ENCODE measurements at places on chromosomes 7 and 10.

- DNase-seq: no peak
Observed at GRCh38 chr10:69897432-69897831, 95.7 kb downstream of the COL13A1 start.

- DNase-seq: peak; percentile 89
Observed at GRCh38 chr10:31318382-31318853, 598 bp upstream of the ZEB1 start.

DNA sequence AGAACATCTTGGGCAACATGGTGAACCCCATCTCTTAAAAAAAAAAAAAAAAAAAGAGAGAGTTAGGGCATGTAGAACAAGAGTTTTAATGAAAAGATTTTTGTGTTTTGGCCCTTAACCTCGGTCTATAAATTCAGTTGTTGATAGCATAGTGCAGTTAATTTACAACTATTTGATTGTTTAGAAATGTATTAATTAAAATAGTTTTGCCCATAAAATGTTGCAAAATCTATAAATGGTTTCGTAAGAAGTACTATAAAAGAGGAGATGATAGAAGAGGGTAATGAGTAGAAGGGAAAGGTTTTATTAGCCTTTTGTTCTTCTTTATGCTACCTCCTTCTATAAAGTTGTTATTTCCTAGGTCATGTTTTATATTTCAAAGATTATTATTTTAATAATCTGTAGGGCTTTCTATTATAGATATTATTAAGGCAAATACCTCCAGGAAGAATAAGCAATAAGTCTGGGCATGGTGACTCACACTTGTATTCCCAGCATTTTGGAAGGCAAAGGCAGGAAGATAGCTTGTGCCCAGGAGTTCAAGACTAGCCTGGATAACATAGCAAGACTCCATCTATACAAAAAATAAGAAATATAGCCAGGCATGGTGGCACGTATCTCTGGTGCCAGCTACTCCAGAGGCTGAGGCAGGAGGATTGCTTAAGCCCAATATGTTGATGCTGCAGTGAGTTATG lies 73.3 kb downstream of the MCU start:
- no peak for DNase-seq

GRCh38 chr7:11605749-11606148 lies 226.2 kb downstream of the THSD7A start:
- DNase-seq: no peak

- no peak for DNase-seq
Observed at GRCh38 chr7:141737118-141737835, 881 bp upstream of the SSBP1 start.

Measured in naive B cell (primary cell).